ENCODE measurements at places on chromosomes 4 and X. TPM values are rescaled to one million over a fixed set of nuclear protein-coding genes. Genes with fewer than 3 reads are reported as not detected.

Gene HSFX3
- total RNA-seq: not detected

DNA sequence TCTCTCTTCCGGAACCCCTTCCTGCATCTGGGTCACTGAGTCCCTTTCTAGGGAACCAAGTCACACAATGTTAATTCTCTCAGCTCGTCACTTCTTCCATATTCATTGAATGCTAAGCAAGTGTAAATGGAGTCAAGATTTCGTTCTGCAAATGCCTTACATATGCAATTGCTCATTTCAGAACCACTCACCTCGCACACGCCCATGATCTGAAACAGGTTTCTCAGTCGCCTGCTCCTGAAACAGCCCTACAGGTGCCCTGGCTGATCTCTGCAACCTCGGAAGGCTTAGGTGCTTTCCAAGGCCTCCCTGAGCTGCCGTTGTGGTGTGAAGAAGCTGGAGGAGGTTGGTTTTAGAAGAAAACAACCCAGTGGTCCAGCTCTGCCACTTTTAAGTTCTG is 100.8 kb upstream of the MSX1 start:
- no peak for DNase-seq

Gene GRID2
- total RNA-seq: not detected

Gene CD40LG
- total RNA-seq: 1.1 TPM

Gene SLC6A14
- 41.5 TPM for total RNA-seq

DNA sequence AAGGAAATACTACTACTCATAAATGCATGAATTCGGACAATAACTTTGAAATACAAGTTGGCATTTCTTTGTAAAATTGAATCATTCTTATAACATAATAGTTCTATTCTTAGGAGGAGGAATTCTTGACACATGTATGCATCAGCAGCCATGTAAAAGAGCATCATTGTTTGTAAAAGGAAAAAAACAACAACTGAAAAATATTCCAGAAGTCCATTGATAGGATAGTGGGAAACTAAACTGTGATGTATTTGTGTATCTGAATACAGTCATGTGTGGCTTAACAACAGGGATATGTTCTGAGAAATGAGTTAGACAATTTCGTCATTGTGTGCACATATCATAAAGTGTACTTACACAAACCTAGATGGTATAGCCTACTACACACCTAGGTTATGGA is 102.0 kb upstream of the SH3RF1 start:
- no peak for DNase-seq

GRCh38 chrX:87583679-87584078 is 66.1 kb downstream of the KLHL4 start:
- DNase-seq: no peak

DNA sequence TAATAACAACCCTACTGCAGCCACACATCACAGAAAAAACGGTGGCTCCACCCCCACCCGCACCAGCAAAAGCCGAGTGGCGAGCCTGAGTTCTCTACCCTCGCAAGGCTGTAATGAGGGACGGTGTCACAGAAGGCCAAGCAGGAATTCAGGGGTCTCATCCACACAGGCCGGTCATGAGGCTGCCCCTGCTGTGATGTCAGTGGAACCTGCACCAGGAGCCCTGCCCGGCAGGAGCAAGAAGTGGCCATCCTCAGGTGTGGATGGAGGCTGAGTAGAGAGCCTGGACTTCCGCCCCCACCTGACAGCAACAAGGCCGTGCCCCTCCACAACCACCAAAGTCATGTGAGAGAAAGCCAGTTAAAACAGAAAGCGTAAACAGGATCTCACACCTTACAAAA is 20.6 kb downstream of the LYAR start:
- DNase-seq: no peak

- no peak for DNase-seq
Observed at GRCh38 chrX:44904542-44905115, 31.6 kb downstream of the KDM6A start.

Gene MOSPD2
- total RNA-seq: 30.7 TPM

DNA sequence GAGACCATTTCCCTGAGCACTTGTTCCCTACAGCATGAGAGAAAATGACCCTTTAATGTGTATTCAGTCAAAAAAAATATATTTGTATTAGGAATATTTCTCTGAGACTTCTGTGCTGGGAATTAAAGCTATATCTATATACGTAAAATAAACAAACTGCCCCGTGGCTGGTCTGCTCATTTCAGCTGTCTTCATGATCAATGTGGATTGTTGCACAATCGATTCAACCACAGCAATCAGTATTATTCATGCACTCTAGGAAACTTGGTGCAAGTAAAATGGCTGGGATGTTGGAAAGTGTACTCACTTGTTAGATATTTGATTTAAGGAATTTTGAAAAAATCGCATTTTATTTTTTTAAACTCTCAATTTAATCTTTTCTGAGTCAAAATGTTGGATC is 307.9 kb upstream of the ZFP42 start:
- no peak for DNase-seq

DNA sequence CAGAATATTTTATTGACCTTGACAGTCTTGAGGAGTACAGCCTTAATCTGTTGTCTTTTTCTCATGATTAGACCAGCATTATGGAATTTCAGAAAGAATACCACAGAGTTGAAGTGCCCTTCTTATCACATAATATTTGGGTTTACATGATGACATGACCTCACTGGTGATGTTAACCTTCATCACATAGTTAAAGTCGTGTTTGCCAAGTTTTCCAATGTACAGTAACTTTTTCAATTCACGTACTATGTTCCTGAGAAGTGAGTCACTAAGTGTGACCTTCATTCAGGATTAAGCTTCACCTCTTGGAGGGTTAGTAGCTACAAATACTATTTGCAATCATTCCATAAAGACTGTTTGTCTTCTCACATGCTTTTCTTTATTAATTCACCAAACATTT is 52.1 kb downstream of the RAB40A start:
- no peak for DNase-seq

GRCh38 chrX:71578253-71579135 is at the start of gene GCNA:
TSS of gene GCNA (plus strand) at chrX:71578437. CDS start at chrX:71580822, 2,385 bp downstream.
- no peak for DNase-seq

GRCh38 chr4:99811850-99812249 is 4.8 kb upstream of the DAPP1 start:
- no peak for DNase-seq
